ENCODE measurements at places on chromosomes 16 and 17.

DNA sequence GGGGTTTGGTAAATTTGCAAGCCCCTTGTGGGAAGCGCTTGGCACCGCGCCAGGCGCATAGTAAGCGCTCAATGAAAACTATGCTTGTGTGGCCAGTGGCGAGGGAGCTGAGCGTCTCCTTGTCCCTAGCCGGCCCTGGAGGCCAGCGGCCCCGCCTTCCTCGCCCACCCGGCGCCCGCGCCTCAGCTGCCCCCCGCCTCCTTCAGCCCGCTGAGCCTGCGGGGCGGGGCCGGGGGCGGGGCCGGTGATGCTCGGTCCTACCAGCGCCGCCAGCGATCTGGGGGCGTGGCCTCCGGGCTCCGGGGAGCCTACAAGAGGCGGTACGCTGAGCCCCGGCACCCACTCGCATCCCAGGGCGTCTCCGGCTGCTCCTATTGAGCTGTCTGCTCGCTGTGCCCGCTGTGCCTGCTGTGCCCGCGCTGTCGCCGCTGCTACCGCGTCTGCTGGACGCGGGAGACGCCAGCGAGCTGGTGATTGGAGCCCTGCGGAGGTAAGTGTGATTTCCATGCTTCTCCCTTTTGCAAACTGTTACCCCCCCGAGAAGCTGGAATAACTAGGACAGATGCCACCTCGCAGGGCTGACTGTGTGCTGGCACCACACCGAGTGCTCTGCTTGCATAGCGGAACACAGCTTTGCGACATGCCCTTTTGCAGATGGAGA lies at the start of gene CRISPLD2:
Gene CRISPLD2 (plus strand): TSS at position 342 of the 661 bp plus-strand sequence. CDS start 18,511 bp downstream, outside the sequence.
- DNase-seq, result peak; percentile 90

DNA sequence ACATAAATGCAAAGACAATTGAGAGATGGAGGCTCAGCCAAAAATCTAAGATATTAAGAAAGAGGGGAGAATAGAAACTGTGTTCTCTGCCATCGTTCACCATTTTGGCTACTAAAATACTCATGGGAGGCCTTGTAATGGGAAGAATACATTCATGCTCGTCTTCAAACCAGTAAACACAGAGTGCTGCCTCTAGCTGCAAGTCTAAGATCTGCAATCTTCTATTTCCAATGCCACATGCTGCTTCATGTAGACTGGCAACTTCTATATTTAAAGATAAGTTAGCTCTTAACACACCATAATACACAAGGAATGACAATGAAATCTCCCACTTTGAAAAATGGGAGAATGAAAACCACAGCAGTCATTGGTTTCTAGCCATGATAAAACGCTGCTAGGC lies 387.3 kb downstream of the HS3ST3B1 start:
- no peak for DNase-seq

DNA sequence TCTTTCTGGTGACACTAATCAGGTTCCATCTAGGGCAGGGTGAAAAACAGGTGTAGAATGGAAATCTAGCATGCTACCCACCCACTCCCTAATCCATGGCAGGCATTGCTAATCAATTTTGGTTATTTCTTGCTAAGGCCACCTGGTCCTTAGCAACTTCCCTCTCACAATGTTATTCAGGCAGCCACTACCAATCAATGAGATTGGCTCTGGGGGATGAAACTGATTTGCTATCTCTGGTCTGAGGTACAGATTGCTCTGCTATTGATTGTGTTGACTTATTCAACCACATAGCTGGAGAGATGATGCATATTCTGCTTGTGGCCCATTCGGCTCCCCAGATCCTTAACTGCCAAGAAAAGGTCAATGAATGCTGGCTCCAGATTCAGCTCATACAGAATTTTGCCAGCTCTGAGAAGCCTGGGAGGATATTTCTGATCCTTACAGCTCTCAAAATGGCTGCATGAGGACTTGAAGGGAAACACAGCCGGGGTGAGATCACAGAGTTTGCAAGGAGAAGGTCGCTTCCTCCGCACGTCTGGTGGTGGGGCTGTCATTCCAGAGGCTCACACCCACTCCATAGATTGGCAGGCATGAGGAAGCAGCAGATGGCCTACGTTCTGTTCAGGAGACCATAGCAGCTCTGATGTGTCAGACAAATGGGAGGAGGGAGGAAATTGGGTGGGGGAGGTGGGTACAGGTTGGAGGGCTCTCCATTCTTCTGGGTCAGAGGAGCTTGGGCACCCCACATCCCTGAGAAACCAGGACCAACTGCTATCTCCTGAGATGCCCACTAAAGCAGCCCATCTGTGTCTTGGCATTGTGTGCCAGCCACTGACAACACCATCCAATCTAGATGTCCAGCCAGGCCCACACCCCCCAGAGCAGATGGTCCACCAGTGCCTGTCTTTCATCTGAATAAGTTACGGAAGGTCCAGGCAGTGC lies 22.3 kb downstream of the SEZ6 start:
- DNase-seq, result no peak

DNA sequence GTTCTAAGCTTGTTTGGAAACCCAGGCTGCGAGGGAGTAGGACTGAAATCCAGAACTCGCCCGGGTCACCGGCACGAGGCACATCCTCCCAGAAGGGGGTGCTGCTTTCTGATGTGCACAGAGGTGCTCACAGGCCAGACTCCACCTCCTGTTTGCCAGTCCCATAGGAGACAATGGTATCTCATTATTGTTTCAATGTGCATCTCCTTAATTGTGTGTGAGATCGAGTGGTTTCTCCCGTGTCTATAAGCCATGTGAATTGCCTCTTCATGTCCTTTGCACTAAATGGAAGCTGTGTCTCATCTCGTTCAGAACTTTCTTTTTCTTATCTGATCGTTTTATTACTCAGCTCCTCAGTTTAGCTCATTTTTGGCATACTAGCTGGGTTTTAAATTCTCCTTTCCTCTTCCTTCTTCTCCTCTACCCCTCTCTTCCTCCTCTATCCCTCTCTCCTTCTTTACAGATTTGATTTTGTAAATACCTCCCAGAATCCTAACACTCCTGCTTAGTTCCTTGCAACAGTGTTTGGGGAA lies 32.1 kb upstream of the PRKCB start:
- DNase-seq, result peak; percentile 12

DNA sequence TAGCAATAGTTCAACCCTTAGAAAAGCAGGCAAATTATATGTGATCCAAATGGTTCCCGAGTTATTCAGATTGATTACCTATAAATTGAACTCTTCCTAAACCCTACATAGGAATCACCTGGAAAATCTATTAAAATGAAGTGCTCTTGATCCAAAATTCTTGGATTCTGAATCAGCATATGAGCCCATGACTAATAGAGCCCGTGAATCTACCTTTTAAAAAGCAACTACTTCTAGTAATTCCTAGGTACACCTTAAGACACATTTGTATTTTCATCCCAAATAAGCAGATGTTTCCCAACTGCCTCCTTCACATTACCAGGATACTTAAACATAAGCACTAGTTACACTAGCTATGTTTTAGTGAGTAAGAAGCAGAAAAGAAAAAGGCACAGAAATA lies 1171.0 kb upstream of the GOT2 start:
- no peak for DNase-seq

- no peak for DNase-seq
Observed at GRCh38 chr17:79748295-79749099, 17.8 kb downstream of the ENPP7 start.

- DNase-seq, result no peak
Observed at GRCh38 chr17:74641224-74641957, 17.9 kb upstream of the CD300E start.

DNA sequence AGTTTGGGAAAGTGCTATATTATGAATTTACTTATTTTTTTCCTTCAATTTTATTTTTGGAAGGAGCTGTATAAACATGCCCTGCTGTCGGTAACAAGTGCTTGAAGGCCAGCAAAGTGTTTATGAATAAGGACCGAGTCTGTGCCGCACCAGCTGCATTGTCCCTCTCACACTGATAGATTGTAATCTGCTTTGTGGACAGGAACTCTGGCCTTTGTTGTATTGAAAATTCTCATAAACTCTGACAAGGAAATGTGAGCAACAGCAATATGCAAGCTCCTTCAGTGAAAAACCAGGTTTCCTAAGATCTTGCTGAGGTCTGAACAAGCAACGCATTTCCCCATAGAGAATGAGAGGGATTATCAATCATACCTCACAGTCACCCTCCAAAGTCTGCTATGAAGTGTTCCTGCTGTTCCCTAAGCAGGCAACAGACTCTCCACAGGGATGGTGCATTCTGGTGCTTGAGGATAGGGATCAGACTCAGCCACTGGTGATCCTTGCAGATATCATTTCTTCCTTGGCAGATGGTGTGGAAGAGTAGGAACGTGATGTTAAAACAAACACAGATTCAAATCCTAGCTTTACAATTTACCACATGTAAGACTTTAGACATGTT lies 109.6 kb downstream of the KCNJ2 start:
- no peak for DNase-seq

DNA sequence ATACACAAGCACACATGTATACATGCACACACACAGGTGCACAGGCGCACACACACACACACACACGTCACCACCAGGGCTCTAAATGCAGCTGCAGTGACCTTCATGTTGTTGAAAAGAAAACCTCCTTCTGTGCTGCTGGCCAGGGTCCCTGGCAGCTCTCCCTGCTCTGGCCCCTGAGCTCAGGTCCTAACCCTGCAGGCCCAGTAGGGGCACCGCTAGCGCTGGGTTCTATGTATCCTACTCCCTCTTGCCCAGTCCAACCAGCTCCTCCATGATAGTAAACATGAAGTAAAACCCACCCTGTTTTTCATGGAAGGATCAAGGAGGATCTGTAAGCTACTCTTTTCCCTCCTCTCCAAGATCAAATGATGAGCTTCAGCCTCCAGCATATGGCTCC lies 172.8 kb downstream of the RBFOX3 start:
- DNase-seq, result no peak

DNA sequence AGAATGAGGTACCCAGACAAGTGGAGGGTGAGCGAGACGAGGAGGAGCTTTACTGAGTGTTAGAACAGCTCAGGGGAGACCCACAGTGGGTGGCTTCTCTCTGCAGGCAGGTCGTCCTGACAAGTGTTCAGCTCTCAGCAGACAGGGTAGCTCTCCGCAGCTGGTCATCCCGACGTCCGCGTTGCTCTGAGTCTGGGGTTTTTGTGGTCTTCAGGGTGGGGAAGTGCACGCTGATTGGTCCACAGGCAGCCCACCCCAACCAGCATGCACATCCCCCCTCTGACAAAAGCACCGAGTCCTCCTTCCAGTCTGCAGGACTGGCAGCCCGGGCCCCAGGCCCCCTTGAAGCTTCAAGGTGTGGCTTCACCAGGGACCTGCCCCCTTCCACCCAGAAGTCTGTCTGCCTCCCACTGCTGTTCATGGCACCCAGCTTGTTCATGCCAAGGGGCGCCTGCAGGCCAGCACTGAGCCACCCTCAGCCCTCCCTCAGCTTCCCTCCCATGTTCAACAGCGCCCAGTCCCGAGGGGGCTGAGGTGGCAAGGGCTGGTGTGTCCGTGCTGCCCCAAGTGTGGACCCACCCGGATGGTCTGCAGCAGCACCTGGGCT lies 19.9 kb upstream of the WDR45B start:
- no peak for DNase-seq

DNA sequence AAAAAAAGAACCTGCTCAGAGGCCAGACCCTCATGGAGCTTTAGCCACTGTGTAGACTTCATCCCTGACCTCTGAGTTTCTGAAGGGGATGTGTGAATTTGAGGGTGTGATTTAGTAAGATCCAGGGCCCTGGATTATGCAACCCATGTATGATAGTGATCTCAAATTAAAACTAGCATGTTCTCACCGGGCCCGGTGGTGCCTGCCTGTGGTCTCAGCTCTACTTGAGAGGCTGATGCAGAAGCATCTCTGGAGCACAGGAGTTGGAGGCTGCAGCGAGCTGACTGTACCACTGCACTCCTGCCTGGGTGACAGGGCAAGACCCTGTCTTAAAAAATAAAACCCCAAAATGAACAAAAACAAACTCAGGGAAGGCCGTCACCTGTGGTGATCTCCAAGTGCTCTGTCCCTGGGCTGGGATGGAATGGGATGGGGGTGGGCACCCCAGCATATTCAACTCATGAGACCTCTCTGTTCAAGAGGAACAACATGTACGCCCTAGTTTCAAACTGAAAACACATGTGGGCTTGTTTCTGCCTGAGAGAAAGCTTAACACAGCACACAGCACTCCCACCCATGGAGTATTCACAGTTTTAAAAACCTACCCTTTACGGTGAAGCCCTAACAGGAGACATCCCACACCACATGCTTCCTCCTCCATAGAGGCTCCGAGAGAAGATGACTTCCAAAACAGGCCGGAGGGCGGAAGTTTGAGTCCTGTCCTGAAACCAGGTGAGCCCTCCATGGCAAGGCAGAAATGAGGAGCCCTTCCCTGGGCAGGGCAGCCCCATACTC lies 30.1 kb downstream of the GNPTG start:
- DNase-seq, result no peak

DNA sequence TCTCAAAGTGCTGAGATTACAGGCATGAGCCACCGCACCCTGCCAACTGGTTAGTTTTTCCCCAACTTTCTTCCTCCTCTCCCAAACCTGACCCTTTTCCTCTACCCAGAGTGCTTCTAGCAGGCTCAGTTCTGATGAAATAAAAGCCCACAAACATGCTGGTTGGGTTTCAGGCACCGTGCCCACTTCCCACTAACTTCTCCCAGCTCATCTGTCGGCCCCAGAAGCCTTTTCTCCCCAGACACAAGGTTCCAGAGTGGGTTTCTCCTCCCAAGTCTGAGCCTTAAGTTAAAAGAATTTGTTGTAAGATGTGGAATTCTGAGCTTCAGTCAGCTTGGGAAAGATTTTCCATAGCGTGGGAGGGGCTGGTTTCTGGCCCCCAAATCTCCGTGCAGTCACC lies 11.5 kb upstream of the SCN4A start:
- DNase-seq, result peak; percentile 70

GRCh38 chr17:81494626-81495377 lies 17.8 kb downstream of the ACTG1 start:
- DNase-seq, result no peak

- DNase-seq, result peak; percentile 82
Observed at GRCh38 chr16:19809121-19809635, 75.5 kb downstream of the GPRC5B start.

- no peak for DNase-seq
Observed at GRCh38 chr17:8838551-8839095, 28.9 kb downstream of the PIK3R6 start.

- DNase-seq, result peak; percentile 81
Observed at GRCh38 chr16:15642557-15643047, 352 bp downstream of the MARF1 start.

GRCh38 chr17:45384789-45385262 lies 47.8 kb downstream of the ARHGAP27 start:
- DNase-seq, result no peak

GRCh38 chr17:39527220-39527813 lies 66.0 kb downstream of the CDK12 start:
- no peak for DNase-seq

- DNase-seq, result peak; percentile 62
Observed at GRCh38 chr17:80970044-80970761, 21.4 kb upstream of the CHMP6 start.

DNA sequence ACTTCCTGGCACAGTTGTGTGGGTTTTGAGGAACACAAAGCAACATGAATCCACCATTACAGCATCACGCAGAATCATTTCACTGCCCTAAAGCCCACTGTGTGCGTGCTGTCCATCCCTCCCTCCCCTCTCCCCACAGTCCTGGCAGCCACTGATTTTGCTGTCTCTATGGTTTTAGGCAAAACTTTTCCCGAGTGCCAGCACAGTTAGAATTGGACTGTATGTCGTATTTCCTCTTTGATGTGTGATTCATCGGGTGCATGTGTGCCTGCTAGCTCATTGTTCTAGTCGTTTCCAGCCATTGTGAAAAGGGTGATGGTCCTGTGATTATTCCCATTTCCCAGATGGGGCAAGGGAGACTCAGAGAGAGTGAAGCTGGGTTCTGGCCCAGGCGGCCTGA lies 12.7 kb downstream of the KLHL36 start:
- DNase-seq, result no peak

Measured in gastrocnemius medialis (tissue), 4 donors.